AG08395 (cell line): ENCODE measurements at places on chromosomes 7 and 10.

- peak; percentile 34 for DNase-seq
Observed at GRCh38 chr7:7274782-7275181, 92.4 kb downstream of the C1GALT1 start.

GRCh38 chr7:50869108-50869725, 86.5 kb upstream of the GRB10 start:
- DNase-seq = peak; percentile 89

GRCh38 chr7:106010331-106010730, 47.3 kb downstream of the CDHR3 start:
- DNase-seq = no peak

- peak; percentile 13 for DNase-seq
Observed at GRCh38 chr10:116669832-116670644, 49.3 kb downstream of the PNLIPRP2 start.

GRCh38 chr10:132565516-132566209, 28.1 kb downstream of the INPP5A start:
- no peak for DNase-seq

DNA sequence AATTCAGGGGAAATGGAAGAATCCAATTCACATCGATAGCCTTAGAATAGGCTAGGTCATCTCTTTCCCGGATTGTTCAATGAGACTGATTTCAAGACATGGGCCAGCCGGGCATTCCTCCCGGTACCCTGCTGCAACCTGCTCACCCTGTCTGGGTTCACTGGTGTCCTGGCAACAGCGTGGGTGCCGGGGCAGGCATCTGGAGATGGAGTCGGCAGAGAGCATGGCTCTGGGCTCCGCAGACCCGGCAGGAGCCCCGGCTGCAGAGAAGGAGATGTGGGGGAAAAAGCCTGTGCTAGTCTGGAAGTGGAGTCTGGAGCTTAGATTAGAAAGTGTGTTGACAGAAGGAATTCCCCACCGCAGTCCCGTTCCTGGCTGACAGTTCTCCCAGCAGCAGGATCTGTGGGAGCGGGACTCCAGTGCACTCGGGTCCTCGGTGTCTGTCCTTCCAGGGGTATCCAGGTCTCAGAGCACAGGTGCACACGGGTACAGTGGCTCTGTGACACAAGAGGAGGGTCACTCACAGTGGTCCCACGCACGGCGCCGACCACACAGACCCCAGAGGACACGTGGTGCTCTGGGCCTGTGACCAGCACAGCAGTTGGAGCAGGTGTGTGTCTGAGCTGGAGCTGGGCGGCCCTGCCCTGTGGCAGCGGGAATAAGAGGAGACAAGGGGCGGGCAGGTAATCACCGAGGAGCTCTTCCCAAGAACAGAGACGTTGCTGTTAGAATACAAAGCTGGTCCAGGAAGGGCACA, 65.7 kb upstream of the PITRM1 start:
- DNase-seq = no peak

DNA sequence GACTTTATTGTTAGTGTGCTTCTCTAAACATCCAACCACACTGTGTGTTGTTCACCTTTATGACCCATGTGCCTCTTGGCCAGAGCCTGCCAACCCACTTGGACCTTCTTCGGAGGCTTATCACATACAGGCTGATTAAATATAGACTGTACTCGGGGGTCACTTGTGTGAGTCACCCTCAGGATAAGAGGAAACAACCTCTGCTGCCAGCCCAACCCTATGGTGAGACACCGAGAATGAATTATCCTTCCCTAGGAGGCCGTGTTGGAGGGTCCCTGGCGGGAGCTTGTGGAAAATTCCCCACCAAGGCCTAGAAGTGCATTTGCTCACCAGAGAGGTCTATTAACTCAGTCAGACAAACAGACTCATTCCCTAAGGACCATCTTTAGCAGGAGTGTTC, 63.0 kb downstream of the FAS start:
- DNase-seq = no peak

DNA sequence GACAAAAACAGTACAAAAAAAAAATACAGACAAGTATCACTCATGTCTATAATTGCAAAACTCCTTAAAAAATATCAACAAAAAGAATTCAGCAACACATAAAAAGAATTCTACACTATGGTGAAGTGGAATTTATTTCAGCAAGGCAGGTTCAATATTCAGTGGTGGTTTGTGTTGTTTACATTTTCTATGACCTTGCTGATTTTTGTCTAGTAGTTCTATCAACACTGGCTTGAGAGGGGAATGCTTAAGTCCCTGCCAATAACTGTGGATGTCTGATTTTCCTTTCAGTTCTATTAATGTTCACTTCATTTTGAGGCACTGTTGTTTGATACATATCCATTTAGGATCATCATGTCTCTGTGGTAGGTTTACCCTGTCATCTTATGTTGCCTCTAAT, 58.5 kb downstream of the CADPS2 start:
- no peak for DNase-seq

GRCh38 chr10:88278912-88279311, 304.2 kb downstream of the RNLS start:
- no peak for DNase-seq

- DNase-seq = peak; percentile 62
Observed at GRCh38 chr10:22599048-22599561, 115.3 kb downstream of the PIP4K2A start.

DNA sequence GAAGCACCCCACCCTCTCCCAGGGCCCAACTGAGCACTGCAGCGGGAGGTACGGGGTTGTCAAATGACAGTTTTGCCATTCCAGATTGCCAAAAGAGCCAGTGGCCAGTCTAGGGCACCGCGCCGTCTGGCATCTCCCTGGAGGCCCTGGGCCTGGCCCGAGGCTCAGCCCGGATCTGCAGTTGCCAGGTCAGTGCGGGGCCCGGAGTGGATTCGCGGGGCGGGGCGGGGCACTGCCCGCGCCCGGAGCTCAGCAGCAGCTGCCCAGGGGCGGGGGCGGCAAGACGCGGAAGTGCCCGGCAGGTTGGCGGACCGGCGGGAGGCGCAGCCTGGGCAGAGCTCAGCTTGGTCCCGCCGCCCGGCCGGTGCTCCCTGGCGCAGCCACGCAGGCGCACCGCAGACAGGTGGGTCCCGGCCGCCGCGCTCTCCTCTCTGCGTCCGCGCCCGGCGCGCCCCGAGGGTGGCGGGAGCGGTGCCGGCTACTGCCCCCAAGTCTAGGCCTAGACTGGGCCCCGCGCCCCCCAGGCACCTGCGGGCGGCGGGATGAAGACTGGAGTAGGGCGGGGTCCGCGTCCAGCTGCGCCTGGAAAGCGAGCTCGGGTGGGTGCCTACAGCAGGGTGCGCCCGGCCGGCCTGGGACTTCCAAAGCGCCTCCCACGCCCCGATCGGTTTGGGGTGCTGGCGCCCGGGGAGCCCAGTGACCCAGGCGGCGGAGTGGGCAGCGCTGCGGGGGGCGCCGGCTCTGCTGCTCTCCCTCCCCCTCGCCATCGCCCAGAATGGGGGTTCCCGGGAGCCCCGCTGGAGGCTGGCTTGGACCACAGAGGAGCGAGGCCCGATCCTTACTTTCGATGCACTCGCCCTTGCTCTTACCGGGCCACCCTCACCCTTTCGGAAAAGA, at the start of gene IRF5:
TSS of gene IRF5 (plus strand) at position 281 of the 897 bp plus-strand sequence. CDS start 4,155 bp downstream, outside the sequence.
- no peak for DNase-seq
